ENCODE measurements at places on chromosomes 12 and 14.

DNA sequence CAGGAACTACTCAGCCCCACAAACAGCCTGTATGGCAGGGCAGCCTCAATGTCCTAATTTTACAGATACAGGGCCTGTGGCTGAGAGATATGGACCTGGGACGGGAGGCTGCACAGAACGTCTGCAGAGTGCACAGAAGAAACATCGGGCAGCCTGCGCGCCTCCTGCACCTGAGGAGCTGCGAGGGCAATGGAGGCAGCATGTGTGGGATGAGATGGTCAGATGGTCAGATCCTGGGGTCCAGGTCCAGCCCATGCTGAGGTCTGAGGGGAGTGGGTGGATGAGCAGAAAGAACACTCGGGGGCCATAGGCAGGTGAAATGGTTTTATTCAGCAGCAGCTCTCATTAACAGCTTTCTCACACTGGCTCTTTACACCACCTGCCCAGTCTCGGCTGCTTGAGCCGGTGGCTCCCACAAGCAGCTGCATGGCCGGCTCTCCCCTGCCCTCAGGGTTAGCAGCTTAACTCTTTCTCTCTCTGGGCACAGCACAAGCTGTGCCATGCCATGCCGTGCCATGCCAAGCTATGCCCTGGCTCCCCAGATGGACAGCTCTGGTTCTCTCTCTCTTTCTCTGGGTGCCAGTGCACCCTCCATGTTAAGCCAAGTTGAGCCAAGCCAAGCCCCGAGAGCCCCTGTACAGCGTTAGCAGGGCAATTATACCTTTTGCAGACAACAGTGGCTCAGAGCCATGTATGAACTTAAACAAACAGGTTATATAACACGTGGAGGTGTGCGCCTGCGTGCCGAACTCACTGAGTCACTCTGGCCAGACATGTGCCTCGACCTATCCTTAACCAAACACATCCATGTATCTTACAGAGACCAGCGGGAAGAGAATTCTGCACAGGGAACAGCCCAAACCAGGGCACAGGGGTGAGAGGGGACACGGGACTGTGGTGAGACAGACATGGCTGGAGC is 47.6 kb downstream of the RIMBP2 start:
- DNase-seq = no peak

- no peak for DNase-seq
These were observed 106.5 kb upstream of the PRKD1 start for GRCh38 chr14:30034152-30034551.

DNA sequence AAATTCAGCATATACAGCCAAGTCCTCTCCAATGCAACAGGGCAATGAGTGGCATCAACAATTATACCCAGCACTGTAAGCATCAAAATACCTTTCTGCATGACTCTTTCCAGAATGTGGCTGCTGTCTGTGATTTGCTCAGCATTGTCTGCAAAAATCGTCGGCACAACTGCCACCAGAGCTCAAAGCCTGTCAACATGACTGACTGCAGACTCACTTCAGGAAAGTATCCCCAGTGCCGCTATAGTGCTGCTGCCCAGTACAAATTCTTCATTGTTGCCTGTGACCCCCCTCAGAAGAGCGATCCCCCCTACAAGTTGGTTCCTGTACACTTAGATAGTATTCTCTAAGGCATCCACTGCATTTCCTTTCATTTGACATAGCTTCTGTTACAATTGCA is 735 bp downstream of the RNASE6 start:
- DNase-seq = no peak

DNA sequence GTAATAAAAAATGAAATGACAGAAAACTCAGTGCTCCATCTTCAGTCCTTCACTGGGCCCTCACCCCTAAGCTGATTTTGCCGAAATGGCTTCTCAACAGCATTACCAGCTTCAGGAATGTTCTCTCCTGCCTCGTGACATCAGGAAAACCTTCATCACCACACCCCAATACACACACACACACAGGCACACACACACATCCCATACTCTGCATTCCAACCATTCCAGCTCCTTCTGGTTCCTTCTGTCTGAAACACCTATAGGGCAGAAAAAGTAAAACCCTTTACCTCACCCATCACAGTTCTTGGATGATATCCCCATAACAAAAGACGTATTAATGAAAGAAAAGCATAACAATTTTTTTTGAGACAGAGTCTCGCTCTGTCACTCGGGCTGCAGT is 75.9 kb downstream of the CCDC60 start:
- DNase-seq = no peak

Data from stimulated activated CD8-positive, alpha-beta memory T cell treated with anti-CD3 and anti-CD28 coated beads, Interleukin-2, amount 100 ng/mL, for 48 hours (primary cell).